ENCODE measurements at places on chromosomes 5 and 9. TPM values are rescaled to one million over a fixed set of nuclear protein-coding genes. Genes with fewer than 3 reads are reported as not detected.

GRCh38 chr9:9612755-9613154 lies 1000.0 kb downstream of the PTPRD start:
- DNase-seq = no peak

DNA sequence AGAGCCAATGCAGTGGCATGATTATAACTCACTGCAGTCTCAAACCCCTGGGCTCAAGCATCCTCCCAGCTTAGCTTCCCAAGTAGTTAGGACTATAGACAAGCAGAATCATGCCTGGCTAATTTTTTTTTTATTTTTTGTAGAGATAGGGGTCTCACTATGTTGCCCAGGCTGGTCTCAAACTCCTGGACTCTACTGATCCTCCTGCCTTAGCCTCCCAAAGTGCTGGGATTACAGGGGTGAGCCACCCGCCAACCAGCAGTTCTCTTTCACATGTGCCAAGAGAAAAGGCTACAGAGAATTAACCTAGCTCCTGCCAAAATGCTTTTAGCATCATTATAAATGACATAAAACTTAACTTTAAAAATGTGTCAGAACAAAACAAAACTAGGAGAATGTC lies 8.1 kb downstream of the AK3 start:
- no peak for DNase-seq

DNA sequence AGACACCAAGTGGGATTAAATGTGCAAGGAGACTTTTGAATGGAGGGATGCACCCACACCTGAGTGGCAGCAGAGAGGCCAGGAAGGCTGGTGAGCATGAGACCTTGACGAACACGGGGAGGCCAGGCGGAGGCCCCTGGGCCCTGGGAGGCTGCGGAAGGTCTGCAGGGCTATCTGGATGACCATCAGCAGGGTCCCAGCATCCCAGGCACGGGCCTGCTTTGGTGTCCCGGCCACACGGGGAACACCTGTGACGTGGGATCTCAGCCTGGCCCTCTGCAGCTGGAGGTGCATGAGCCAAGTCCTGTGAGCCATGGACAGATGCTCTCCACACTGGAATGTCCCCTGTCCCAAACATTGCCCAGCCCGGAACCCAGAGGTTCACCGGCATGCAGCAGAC lies 174.0 kb upstream of the FOXD4L5 start:
- DNase-seq = no peak

GRCh38 chr5:136906545-136906944 lies 541.2 kb upstream of the TRPC7 start:
- no peak for DNase-seq

DNA sequence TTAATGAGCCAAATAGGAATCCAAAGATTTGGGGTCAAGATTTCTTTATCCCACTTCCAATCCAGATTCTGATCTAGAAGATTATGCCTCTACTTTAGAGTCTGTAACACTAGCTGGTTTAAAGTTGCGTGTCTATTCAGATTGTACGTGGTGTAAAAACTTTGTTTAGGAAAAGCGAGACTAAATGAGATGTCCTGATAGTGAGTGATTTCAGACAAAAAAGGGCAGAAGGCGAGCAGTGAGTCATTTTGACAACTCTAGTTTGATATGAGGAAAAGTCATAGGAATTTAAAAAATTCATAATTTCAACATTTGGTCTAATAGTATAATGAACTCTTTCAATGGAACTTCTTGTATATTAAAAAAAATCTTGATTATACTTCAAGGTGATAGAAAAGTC lies 119.6 kb upstream of the KLF9 start:
- DNase-seq = no peak

- DNase-seq = no peak
These were observed 77.7 kb downstream of the PSMB7 start for GRCh38 chr9:124337562-124337961.

GRCh38 chr5:177370488-177371119 lies 12.9 kb downstream of the RGS14 start:
- peak; percentile 68 for DNase-seq

DNA sequence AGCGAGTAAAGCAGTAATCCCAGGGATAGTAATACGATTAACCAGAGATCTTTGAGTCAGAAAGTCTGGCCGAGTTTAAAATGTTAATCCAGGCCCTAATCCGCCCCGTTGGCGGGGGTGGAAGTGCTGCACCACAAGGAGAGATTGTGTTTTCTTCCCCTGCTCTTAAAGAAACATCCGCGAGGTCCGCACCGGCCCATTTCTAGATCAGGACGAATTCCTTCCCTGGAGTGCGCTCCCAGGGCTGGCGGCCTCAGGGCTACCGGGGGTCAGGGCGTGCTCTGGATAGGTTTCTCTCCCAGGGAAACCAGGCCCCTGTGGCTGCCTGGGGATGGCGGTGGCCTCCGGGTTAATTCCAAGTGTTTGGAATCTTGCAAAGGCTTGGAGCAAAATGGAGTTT lies 9.3 kb upstream of the NEUROG1 start:
- DNase-seq = no peak

DNA sequence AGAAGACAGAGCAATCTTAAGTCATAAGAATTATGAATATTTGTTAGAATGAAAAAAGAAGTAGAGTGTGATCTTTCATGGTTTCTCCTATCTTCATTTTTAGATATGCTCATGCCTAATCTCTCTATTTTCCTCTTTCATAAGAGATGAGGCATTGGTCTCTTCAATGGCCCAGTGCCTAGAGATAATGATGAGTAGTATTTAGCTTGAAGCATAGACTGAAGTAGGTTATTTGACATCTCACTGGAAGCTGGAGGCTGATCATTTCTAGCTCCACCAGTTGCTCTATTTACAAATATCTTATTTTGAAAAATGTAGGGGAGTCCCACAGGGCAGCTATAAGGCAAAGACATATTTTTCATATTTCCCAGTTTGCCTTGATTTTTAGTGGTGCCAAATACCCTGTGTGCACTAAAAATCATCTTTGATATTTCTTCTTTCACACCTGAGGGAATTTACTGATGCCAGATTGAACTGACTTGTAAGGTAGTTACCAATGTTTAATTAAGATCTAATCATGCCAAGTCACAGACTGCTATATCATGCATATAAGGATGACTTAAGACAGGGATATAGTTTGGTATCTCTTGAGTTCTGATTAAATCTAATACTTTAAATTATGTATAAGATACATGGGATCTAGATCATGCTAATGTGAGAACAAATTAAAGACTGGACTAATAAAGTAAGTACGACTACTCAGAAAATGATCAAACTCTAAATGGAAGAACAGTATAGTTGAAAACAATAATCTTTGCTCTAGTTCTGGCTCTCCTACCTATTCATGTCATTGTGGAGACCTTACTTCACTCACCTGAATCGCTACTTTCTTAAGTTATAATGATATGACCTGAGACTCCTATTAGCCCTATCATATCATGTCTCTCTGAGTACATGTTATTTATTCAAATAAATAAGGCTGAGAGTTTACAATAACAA lies 108.2 kb upstream of the IFNE start:
- no peak for DNase-seq

- DNase-seq = no peak
These were observed 23.2 kb upstream of the RFK start for GRCh38 chr9:76417394-76417793.

DNA sequence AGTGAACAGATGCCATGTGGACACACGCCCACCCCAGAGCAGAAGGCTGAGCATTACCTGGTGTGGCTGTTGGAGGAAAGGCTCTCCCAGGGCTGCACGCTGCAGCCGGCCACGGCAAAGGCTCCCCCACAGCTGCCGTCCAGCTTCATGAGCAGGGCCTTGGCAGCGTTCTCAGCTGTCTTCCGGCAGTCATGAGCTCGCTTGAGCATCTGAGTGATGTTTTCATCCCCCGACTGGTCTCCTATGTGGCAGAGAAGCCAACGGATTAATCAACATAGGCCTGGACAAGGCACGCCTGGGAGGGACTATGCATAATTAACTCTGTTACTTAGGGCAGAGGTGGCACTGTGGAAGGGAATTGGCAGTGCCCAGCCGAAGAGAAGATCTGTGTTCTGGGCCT lies 87.3 kb downstream of the DCP2 start:
- DNase-seq = no peak

DNA sequence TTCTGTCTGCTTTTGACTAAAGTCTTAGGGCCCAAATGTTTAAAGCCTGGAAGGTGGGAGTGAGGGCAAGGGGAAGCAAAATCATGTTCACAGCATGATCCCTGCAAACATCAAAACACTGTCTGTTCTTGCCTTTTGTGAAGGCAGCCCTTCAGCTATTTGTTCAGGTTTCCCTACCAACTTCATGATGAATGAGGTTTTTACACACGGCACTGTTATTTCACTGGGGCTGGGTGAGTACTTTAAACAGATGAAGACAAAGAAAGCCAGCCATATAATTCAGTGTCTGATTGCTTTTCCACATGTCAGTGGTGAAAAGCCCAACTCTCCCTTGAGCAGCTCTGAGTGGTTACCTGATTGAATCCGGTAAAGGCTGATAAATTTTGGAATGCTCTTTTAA lies 224.7 kb upstream of the GRAMD2B start:
- no peak for DNase-seq

GRCh38 chr9:124584631-124585030 lies 77.4 kb upstream of the NR5A1 start:
- no peak for DNase-seq

DNA sequence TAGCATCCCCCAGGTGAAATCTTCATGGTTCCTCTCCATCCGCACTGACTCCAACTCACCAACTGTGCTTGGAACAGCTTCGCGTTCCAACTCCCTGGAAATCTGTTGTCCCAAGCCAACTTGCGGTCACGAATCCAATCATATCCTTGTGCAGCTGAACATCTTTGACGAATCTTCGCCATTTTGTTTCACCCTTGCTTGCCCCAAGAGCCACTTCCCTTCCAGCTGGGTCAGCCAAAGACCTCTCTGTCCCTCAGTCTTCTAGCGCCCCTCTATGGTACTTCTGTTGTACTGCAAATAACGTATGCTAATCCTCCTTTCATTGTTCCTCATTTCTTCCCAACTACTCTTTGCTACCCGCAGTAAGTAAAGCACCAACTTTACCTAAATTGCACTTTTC lies 61.0 kb upstream of the TARS1 start:
- DNase-seq = no peak

- no peak for DNase-seq
These were observed 70.5 kb downstream of the EPB41L4B start for GRCh38 chr9:109250311-109250741.

GRCh38 chr5:128491291-128491690 lies 46.8 kb downstream of the FBN2 start:
- DNase-seq = no peak

Gene SLF1
- 8.2 TPM for total RNA-seq

Gene DNAJC25
- 6.0 TPM for total RNA-seq

Gene SLCO4C1
- 3.7 TPM for total RNA-seq

Gene PRSS3
- not detected for total RNA-seq

Gene CDO1
- total RNA-seq = not detected

Gene PCDHGB7
- total RNA-seq = 0.20 TPM

Gene RABL6
- 60.7 TPM for total RNA-seq

Gene CD274
- 2.9 TPM for total RNA-seq

Gene C9orf50
- not detected for total RNA-seq

Gene PHF24
- total RNA-seq = not detected

Gene GPR150
- 0.66 TPM for total RNA-seq

Gene LHX3
- total RNA-seq = not detected

Data from naive thymus-derived CD4-positive, alpha-beta T cell (primary cell).